CD4-positive, alpha-beta T cell treated with Interleukin-2 at 100 ng/mL for 4 hours (primary cell): ENCODE measurements at places on chromosomes 7 and 10.

DNA sequence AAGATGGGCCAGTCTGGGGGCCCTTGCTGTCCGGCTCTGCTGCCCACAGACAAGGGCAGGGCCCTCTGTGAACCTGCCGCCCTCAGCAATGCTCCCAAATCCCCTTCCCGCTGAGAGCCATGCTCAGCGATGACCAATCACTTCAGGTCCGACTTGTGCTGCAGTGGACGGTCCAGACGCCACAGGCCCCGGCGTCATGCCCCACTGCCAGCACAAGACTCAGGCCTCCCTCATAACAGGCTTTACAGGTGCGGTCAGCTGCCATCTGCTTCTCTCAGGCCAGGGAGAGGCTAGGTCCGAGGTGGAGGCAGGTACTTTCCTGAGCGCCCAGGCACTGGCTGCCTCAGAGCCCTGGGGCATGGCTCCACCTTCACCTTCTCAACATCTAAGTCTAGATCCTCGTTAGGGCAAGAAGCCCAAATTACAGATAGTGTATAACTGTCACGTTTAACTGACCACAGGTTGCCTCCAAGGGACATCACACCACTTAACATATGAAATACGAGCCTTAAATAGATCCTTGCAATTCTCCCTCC lies 393.2 kb downstream of the PTPRN2 start:
- DNase-seq, result no peak

- peak; percentile 49 for DNase-seq
These were observed 4.1 kb downstream of the KLF6 start for GRCh38 chr10:3780771-3781467.

DNA sequence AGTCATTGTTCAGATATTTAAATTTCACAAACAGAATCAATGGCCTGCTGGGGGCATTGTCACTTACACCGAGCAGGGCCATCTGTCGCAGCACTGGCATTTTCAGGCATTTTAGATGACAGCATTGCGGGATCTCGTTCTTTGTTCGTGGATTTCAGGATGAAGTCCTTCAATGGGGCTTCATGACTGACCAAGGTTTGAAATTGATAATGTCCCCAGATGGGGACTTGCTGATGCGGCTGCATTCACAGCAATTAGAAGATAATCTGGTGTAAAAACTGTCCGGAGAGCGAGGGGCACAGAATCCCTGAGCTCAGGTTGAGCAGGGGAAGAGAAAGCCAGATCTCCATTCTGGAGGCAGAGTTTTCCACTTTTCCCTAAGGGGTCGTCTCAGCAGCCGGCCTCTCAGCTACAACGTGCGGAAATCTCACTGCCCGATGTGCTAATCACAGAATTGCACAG lies 1.9 kb upstream of the C7orf33 start:
- DNase-seq, result no peak

GRCh38 chr10:101939729-101940128 lies 96.1 kb upstream of the KCNIP2 start:
- DNase-seq, result no peak

DNA sequence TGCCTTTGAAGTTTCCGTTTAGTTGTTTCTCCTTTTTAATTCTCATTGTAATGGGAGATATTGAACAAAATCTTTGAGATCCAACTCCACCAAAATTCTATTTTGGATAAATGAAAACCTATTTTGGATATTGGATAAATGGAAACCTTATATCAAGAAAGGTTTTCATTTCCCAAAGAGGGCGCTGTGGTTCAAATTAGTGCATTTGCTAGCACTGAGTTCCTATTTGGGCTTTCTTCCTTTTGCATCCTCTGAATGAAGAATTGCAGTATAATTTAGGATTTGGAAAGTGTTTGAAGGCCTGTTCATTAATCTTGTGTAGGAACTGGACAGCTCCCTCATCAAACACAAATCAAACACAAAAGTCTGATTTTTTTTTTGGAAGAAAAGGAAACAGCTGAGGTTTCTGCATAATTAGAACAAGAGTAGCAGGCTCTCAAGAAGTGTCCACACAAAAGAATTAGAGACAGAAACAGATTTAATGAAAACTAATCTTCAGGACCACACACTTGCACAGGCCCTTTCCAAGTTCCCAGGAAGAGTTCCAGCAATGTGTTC lies 80.8 kb upstream of the KLF14 start:
- DNase-seq, result peak; percentile 19

DNA sequence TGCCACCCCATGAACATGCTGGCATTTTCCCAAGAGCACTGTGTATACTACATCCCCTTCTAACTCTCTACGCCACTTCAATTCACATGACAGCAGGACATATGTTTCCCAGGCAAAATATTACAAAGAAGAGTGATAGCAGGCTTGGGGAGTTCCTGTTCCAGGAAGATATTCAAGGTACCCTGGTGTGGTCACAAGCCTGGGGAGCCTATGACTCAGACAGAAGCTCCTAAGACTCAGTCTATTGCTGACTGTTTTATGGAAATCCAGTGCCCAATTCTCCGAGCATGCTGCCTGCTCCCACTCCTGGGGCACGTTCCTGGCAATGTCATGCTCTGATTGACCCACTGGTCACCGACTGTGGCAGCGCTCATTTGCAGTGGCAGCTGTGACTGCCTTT lies 23.5 kb upstream of the ABLIM1 start:
- no peak for DNase-seq
